ENCODE measurements at places on chromosomes 5 and 9.

- DNase-seq: no peak
Measured at GRCh38 chr5:134515801-134516200, 9.7 kb upstream of the JADE2 start.

DNA sequence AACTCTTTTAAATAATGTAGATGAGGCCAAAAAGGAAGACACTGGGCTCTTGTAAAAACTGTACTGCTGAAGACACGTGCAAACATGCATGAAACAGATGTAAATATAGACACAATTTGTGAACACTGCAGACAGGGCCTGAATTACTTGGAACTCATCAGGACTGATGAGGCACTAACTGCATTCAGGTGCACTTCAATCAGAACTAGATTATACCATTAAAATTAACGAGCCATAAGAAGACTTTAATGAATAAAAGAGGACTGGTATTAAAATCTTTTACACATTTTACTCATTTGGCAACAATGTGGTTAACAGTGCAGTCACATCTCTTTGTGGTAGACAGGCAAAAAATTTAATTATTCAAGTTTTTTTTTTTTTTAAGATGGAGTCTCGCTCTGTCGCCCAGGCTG, 13.4 kb upstream of the ZCCHC9 start:
- DNase-seq: no peak

GRCh38 chr9:93654351-93654961, 78.1 kb downstream of the PHF2 start:
- DNase-seq: no peak

- DNase-seq: no peak
Measured at GRCh38 chr5:67178085-67178484, 18.5 kb downstream of the CD180 start.

GRCh38 chr9:126938327-126938726, 23.7 kb downstream of the RALGPS1 start:
- no peak for DNase-seq

DNA sequence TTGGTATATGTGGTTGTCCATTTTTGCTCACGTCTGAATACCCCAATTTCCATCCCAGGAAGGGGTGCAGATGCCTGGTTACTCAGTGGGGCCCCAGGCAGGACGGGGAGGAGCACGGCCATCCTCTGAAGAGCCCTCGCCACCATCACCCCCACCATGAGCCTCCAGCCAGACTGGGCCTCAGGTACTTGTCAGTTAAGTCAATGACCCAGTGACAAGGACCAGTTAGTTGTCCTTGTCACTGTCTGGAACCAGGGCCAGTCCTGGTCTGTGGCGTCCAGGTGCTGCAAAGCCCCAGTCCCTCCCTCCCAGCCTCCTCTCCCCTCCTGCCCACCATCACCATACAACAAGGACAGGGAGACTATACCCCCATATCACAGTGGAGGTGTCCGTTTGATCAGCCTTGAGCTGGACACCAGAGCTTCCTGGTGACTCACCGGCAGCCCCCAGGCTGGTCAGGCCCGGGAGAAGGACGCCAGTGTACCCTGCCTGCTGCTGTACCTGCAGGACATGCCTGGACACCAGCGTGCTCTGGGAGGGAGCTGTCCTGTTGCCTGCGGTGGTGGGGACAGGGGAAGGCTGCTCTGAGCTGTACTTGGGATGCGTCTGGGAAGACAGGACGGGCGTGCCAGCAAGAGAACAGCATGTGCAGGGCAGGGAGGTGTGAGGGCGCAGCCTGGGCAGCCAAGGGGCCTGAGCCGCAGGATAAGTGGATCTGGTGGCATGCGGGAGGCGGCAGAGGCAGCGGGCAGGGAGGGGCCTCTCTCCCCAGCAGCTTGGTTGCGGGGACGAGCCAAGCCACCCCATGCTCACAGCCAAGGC, 32.6 kb upstream of the TTLL11 start:
- no peak for DNase-seq

GRCh38 chr5:139571966-139572365, 10.8 kb downstream of the UBE2D2 start:
- DNase-seq: no peak

- DNase-seq: no peak
Measured at GRCh38 chr5:173045474-173045873, 10.7 kb upstream of the CREBRF start.

DNA sequence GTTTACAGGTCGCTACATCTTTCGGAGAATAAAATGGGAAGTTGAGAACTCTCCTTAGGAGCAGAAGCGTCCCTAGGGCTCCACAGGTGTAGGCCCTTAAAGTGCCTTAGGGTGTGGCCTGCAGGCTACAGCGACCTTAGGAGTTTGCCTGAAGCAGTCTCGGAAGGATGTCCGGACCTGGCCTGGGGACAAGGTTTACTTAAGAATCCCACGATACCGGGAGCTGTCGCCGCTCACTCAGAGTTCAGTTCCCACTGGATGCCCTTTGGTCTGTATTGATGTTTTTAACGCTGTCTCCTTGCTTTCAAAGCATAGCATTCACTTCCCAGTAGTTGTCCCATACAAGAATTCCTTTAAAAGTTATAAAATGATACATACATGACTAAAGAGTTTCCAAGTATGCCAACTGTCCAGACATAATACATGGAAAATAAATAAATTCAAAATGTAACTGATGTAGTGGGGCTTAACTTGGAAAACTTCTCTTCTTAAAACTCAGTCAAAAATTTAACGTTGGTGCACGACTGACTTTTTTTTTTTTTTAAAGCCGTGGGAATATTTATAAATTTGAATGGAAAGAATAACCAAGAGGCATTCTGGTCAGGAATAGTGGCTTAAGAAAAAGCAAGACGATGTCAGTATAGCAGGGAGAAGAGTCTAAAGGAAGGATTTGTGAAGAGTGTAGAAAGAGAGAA, 848 bp downstream of the RAD50 start:
- peak; percentile 3 for DNase-seq

- DNase-seq: no peak
Measured at GRCh38 chr9:91839926-91840465, 110.0 kb downstream of the ROR2 start.

DNA sequence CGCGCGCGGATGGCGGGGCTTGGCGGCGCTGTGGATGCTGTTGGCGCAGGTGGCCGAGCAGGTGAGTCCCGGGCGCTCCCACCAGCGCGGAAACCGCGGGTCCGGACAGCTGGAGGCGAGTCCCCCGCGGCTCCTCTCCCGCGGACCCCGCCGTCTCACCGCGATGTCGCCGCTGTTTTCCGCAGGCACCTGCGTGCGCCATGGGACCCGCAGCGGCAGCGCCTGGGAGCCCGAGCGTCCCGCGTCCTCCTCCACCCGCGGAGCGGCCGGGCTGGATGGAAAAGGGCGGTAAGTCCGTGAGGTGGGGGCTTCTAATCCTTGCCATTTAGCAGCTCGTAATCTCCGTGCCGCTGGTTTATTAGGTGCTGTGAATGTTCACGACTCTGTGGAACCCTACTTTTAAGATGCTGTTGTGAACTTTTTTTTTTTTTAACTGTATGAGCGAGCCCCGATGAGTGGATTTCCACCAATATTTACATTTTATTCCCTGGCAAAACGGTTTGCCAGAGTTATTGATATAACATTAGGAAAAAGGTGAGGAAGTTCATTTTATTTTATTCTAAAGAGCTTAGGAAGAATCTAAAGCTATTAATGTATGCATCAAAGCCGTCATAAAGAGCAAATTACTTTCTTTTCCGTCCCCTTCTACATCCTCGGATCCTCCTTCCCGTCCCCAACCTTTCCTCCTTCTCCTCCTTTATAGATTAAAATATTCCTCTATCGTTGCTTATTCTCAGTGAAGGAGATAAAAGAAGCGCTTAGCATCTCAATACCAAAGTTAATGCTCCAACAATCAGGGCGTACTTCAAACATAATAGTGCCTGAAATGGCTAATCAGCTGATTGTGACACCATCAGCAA, 579 bp downstream of the ADAMTS16 start:
- DNase-seq: no peak

- DNase-seq: no peak
Measured at GRCh38 chr9:115183436-115183835, 65.5 kb upstream of the TNC start.

DNA sequence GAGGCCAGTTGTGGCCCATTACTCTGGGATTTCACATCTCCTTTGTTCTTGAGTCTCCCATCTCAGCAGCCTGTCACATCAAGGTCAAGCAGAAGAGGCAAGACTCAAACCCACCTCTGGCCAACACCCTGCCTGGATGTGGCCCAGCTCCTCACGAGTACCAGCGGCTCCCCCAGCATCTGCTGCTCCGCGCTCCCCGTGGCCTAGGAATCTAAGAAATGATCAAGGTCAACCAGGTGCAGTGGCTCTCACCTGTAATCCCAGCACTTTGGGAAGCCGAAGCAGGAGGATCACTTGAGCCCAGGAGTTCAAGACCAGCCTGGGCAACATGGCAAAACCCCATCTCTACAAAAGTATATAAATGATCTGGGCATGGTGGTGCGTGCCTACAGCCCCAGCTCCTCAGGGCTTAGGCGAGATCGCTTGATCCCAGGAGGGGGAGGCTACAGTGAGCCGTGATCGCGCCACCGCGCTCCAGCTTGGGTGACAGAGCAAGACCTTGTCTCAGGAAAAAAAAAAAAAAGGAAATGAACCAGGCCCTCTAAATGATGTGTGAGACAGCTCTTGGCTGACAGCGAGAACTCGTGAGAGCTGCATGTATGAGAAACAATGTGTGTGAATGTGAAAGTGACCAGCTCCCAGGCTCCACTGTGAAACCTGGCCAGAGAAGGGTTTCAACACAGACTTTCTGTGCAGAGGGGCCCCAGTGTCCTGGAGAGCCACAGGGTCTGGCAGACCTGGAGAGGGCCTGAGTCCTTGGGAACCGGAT, 61.6 kb upstream of the ANGPTL2 start:
- peak; percentile 90 for DNase-seq

DNA sequence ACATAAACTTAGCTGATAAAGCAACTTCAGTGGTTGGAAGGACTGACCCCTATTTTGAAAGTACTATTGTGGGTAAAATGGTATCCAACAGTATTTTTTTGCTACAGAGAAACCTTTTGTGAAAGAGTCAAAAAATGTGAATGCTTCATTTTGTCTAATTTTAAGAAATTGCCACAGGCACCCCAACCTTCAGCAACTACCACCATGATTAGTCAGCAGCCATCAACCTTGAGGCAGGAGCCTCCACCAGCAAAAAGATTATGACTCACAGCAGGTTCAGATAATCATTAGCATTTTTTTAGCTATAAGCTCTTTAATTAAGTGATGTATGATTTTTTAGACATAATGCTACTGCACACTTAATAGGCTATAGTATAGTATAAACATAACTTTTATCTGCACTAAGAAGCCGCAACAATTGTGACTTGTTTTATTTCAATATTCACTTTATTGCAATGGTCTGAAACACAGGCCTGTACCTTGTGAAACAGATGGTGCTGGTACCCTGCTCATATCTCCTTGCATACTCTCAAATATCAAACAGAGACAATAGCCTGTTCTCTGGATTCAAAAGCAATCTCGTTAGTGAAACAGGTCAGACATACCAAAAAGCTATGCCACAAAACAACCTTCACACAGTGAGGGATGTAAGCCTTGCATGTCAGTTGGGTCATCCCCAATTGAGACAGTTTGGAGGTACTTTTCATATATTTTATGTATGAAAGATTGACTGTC, 261.2 kb upstream of the FAM174A start:
- DNase-seq: no peak

DNA sequence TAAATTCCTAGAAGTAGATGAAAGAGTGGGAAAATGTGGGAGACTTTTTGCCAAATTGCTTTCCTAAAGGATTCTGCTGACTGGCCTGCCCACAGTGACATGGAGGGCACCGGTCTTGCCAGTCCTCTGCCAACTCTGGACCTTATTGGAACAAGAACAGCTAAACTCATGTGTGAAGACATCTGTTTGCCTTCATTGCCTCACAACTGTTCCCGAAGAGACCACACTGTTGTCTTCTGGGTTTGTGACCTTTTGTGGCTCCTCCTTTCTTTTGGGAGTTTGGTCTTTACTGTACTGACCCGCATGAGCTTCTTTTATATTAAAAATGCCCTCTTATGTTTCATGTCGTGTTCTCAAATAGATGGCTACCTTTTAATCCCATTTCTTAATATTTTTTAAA, 16.1 kb upstream of the WNK2 start:
- DNase-seq: no peak

GRCh38 chr9:134396258-134396742, 70.0 kb downstream of the RXRA start:
- DNase-seq: no peak

DNA sequence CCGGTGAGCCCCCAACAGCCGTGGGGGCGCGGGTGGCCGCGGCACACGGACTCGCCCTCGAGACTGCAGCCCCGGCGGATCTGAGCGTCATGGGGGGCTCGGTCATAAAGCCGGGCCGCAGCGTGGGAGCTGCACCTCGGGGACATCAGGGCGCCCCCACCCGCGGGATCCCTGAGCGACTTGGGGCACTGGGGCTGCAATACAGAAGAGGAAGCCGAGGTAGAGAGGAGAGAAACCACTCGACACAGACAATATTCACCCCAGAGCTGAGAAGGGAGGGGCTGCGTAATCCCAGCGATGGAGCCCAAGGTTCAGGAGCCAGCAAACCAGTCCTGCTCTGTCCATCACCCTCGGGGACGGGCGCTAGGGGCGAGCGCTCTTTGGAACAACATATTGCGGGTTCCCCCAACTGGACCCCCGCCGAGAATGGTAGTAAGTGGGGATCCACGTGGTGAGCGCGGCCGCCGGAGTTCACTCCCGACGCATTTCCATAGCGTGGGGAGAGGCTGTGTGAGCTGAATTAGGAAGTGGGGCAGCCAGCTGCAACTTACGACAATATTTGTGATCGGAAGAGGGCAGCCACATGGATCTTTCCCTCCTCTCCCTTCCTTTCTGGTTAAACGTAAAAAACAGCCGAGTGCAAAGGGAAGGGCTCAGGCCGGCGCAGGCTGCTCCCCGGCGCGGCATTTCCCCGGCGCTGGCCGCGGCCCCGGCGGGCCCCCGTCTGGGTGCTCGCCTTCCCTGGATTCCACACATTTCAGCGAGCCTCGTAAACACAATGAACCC, 9.9 kb downstream of the PTCH1 start:
- DNase-seq: no peak

- DNase-seq: no peak
Measured at GRCh38 chr5:53997736-53998627, 312.4 kb downstream of the ARL15 start.
